ENCODE measurements at places on chromosomes 2 and 18.

DNA sequence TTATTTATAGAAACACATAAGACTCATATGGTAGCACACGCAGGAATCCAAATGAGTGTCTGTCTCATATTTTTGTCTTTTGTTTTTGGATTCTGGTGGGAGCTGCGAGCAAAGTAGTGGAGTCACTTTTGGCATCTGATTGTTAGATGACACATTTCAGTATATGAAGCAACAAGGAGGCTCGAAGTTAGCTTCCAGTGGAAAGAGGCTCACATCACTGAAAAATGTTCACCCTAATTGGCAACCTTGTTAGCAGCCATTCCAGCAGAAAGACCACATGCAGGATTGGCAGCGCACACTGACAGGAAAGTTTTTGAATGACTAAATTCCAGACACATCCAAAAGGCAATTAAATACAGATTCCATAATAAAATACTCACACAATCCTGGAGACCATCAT is 87.4 kb downstream of the MYT1L start:
- DNase-seq, result no peak

DNA sequence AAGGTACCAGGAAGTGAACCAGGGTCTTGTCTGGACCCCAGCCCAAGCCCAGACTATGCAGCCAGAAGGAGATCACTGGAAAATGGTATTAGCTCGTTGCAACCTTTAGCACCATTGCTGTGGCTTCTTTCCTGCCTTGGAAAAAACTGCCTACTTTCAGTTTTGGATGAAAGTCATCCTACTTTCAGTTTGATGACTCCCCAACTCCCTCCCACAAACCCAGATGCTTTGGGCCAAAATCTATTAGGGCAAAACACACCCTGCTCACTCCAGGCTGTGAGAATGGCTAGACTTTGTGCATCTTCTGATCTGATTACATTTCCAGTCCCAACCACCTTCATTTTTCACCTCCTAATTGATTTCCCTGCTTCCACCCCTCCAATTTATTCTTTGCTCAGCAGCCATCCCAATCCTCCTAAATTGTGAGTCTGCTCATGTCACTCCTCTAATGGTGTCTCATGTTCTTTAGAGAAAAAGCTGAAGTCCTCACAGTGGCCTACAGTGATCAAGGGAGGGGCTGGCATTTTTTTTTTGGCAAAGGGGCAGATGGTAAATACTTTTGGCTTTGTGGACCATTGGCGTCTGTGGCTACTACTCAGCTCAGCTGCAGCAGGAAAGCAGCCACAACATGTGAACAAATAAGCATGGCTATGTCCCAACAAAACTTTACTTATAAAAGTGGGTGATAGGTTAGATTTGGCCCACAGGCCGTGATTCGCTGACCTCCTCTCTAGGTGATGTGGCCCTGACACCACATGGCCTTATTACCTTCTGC is 368.7 kb downstream of the SLC4A3 start:
- DNase-seq, result no peak

DNA sequence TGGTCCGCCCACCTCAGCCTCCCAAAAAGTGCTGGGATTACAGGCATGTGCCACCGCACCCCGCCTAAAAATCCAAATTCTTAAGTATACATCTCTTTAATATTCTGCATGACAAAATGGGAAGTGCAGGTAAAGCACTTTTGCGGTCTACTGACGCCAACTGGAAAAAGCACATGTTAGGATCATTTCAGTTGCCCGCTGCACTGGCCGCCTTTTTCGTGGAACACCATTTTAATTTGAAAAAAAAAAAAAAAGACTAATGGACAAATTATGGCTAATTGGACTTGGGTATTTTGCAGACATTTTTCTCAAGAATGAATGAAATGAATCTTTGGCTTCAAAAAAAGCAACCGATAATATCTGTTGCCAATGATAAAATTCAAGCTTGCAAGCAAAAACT is 129.3 kb upstream of the GPC1 start:
- no peak for DNase-seq

- no peak for DNase-seq
These were observed 77.9 kb upstream of the KLF7 start for GRCh38 chr2:207243601-207244000.

DNA sequence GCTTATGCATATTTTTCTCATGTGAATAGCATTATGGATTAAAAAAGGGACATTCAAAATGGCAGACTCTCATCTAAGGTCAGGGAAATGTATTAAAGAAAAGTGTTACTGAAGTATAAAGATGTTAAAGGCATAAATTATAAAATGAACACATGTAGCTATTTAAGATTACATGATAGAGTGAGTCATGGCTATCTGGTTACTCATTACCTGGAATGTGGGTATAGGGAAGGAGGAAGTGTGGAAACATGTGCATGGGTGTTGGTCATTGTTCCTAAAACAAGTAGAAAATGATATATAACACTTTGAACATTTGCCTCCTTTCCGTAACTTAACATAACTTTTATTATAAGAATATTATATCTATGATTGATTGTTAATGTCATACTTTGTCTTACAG is 66.4 kb downstream of the MYO1B start:
- DNase-seq, result peak; percentile 82

- DNase-seq, result no peak
These were observed 14.1 kb upstream of the GPC1 start for GRCh38 chr2:240421381-240421780.

GRCh38 chr2:83115155-83115554 is 1343.9 kb downstream of the SUCLG1 start:
- DNase-seq, result no peak

DNA sequence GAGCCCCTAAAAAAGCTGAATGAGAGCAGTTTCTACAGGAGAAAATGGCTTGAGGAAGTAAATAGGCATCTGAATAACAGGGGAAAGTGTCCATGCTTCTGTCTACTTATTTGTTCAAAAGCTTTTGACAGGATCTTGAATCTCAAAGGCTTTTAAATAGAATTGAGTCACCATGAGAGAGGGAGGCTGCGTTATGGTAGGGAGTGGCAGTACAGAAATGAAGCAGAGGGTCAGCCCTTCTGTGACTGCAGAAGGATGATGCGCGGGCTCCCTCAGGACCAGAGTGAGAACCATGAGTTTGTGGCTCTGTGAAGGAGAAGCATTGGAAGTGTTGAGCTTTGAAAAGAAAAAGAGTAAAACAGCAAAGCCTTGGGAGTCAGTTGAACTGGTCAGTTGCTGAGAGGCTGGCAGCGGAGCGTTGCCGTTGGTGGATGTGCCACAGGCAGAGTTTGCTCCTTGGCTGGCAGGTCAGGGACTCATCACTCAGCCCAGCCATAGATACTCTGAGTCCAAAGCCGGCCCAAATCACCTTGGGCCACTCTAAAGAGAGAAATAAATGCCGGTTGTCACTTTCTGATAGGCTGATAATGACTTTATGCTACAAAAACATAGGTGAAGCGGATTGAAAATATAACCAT is 17.4 kb downstream of the COPS7B start:
- DNase-seq, result no peak

- DNase-seq, result no peak
These were observed 129.7 kb downstream of the MYCN start for GRCh38 chr2:16069933-16070647.

DNA sequence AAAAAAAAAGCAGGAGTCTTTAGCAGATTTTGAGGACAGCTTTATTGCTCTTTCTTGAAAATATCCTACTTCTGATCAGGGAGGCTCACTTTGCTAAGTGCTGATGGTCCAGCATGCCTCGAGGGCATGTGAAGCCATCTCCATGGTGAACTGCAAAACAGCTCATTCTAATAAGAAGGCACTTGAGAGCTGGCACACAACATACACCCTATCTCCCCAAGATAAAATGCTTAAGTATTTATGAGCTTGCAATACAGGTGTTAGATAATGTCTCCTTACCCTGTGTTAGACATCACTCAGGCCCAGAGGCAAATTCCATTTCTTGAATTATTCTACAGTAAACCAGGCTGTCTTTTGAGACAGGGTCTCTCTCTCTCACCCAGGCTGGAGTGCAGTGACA is 2.7 kb downstream of the ENOSF1 start:
- no peak for DNase-seq

DNA sequence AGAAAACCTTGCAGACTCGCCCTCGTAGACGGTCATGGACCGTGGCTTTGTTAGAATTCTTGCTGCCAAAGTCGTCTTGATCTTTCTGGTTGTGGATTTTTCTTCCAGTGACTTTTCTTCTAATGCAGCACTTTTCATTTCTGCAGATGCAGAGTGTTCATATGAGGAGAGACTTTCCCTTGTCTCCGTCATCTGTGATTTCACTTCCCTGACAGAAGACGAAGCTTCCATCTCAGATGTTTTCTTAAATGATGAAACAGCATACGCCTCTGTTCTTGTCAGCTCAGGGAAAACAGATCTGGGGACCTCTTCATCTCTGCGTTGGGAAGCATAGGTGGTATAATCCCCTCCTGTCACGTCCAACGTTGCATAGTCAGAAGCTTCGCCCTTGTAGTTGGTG is 50.9 kb downstream of the PLEKHA3 start:
- no peak for DNase-seq

- DNase-seq, result no peak
These were observed 51.7 kb downstream of the IMPA2 start for GRCh38 chr18:12032786-12033642.

- DNase-seq, result no peak
These were observed 23.8 kb downstream of the BOK start for GRCh38 chr2:241582328-241582727.

GRCh38 chr2:125456693-125457363 is 1199.1 kb upstream of the GYPC start:
- no peak for DNase-seq

- DNase-seq, result no peak
These were observed 104.5 kb downstream of the VAPA start for GRCh38 chr18:10018289-10018688.

DNA sequence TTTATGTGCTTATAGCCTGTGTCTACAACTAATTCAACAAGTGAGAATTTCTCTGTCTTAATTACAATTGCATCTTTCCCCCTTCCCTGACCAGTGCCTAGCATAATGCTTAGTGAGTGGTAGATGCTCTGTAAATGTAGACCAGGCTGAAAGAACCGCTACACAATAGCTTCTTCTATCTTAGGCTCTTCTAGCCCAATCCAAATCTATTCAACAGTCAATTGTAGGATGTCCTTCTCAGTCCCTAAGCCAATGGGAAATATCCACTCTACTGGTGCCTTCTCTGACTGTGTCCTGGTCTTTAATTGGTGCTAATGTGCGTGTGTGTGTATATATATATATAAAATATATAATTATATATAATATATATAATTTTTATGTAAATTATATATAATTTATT is 34.1 kb upstream of the GCC2 start:
- no peak for DNase-seq

DNA sequence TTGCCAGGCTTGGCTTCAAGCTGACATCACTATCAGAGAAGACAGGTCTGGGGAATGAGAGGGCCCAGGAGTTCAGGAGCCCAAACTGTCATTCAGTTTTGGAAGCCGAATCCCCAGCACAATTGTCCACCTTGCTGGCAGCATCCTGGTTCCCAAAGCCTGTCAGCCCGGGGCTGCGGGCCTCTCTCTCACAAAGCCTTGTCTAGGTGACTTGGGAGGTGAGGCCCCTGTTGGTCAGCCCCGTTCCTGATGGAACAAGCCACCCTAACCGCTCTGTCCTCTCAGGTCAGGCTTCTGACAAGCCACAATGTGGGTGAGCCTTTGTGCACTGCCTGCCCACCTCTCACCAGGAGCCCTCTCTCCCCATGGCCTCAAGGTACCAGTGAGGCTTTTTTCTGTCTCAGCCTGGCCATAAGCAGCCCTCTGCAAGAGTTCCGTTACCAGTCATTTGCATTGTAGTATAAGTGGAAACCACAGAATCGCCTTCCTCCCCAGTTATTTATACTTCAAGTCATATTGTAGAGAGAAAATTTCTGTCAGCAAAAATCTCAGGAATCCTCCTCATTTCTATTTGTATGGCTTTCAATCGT is 100.6 kb downstream of the MSH2 start:
- no peak for DNase-seq

- no peak for DNase-seq
These were observed 9.3 kb upstream of the LBH start for GRCh38 chr2:30222031-30222430.

- no peak for DNase-seq
These were observed 223.4 kb downstream of the CCDC102B start for GRCh38 chr18:69021211-69021805.

DNA sequence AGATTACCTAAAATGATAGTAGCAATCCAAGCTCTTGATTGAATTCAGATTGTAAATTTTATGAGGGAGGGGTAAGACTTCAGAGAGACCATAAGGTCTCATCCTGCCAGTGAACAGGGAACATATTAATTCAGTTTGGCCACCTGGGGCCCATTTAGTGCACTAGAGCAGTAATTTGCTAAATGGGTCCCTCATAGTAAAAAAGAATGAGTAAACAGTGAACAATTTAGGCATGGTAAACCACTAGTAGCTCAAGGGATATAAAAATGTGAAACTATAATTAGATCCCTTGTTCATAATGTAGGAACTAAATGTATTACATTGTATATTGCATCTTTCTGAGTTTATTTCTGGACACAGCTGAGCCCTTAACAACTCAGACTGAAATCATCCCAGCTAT is 4.9 kb upstream of the PHLPP1 start:
- DNase-seq, result peak; percentile 9

GRCh38 chr2:37672104-37672869 is 845 bp upstream of the CDC42EP3 start:
- DNase-seq, result peak; percentile 93

All from SW480 (cell line).